ENCODE measurements at places on chromosomes 1 and 21. TPM values are rescaled to one million over a fixed set of nuclear protein-coding genes. Genes with fewer than 3 reads are reported as not detected.

GRCh38 chr1:191508239-191508638 lies 650.0 kb upstream of the RGS18 start:
- DNase-seq: no peak

DNA sequence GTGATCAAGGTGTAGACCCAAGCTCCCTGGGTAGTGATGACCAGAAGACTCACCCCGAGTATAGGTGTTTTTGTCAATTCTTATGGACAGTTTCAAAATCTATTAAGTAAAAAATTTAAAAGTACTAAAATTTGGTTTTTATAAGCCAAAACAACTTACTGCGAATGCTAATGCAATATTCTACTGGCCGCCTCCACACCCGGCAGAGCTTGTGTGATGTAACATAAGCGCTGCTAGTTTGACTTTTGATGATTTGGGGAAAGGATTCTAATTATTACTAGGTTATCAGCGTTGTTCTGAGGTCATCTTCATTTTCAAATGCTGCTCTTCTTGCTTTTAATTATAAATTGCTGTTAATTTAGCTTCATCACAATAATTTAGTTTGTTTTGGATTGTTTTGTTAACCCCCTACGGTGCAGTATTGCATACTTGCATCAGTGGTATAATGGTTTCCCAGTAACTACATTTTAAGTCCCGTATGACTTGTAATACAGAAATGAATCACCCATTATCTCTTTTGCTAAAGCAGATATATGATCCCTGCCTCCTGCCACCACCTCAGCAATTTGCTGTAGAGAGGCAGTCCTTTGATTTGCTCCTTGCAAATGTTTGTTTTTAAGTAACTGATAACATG lies 178.0 kb downstream of the SDCCAG8 start:
- no peak for DNase-seq

DNA sequence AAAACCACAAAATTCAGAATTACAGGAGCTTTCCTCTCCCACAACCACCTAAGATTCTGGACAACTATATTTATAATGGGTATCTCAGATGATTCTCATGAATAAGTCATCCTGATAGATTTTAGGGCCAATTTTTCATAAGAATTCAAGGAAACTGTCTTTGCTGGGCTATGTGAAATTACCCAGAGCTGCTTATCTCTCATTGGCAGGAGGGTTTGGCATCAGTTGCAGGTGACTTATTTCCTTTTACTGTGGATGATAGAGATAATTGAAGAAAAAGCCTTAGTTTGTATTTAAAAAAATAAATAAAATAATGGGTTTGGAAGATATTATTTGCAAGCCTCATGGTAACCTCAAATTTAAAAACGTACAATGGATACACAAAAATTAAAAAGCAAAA lies 38.2 kb upstream of the WDR26 start:
- DNase-seq: no peak

GRCh38 chr1:48943826-48944225 lies 167.1 kb upstream of the BEND5 start:
- no peak for DNase-seq

DNA sequence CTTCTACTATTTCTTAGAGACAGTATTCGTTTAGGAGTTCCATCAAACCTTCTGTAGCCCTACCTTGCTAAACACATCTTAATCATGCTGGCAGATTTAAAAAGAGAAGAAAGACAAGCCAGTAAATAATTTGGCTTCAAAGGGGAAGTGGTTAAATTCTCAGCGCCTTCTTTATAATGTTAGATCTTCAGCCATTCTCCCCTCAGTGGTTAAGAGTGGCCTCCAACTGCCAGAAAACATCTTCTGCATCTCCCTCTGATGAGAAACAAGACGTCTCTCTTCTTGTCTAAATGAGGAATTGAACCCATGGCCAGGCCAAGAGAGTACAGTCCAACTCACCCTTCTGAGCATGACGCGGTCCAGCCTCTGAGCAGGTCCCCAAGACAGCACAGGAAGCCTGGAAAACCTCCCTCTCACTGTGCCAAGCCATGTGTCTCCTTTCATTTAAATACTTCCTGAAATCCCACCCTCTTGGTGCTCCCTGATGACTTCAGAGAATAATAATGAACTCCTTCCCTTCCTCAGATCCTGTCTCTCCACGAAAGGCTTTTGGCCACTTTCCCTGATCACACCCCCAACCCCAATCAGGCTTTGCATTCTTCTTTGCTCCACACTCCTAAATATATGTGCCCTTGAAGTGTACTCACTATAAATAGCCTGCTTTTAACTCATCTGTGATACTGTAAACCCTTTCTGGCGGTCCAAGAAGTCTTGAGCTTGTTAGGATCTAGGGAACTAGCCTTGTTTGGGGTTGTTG lies 16.4 kb upstream of the LRRC52 start:
- no peak for DNase-seq

- peak; percentile 68 for DNase-seq
These were observed 56.2 kb upstream of the RASAL2 start for GRCh38 chr1:178037510-178038253.

GRCh38 chr1:172002725-172003345 lies 161.5 kb downstream of the DNM3 start:
- peak; percentile 20 for DNase-seq

- no peak for DNase-seq
These were observed 271.6 kb downstream of the TRABD2B start for GRCh38 chr1:47725511-47725991.

GRCh38 chr1:237141502-237141901 lies 99.5 kb downstream of the RYR2 start:
- no peak for DNase-seq

DNA sequence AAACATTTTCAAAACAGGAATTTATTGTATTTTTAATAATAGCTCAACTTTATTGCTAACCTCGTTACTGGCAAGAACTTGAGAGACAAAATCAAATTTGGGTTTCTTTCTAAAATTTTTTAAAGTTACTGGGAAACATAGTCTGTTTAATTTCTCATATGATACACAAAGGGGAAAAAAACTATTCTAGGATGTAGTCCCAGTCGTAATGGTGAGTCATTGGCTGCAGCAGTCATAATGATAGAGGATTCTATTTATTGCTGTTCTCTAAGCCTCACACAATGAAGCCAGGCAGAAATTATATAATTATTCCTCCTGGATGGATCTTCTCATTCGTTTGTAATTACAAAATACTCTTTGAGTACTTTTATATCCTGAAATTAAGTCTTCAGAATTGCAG lies 326.5 kb upstream of the SGIP1 start:
- no peak for DNase-seq

DNA sequence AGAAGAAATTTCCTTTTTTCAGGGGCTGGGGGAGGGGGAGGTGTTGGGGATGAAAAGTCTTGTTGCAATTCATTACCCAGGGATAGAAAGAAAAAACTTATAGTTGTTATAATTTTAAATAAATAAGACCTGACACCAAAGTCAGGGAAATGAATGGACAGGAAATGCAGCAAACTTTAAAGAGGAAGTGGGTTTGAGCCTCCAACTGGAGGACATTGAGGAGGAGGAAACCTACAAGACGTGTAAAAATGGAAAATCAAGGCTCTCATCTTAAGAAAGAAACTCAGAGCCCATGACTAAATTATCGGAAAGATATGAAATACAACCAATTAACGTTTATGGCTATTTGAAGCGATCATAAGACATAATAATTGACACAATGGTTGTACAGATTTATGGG lies 54.4 kb downstream of the NIBAN1 start:
- DNase-seq: no peak

DNA sequence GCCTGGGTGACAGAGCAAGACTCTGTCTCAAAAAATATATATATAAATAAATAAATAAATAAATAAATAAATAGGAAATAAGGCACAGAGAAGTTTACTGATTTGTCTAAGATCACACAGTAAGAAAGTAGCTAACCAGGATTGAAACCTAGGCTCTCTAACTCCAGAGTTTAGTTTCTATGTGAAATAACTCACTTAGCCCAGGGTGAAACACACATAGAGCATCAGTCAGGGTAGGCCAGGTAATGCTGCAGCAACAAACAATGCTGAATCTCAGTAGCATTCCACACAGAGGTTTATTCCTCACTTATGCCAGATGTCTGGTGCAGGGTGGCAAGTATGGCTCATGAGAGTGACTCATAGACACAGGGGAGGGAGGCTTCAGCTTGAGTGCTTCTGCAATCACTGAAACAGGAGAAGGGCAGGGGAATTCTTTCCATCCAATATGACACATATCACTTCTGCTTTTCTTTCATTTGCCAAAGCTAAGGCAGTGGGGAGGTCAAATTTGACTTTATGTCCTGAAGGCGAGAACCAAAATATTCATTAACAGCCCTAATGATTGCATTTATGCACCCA lies 37.1 kb upstream of the KANK4 start:
- DNase-seq: no peak

- DNase-seq: no peak
These were observed 10.1 kb downstream of the AGMAT start for GRCh38 chr1:15574741-15575140.

- DNase-seq: no peak
These were observed 898 bp upstream of the PTGS2 start for GRCh38 chr1:186681121-186681520.

- no peak for DNase-seq
These were observed 1.3 kb downstream of the NGF start for GRCh38 chr1:115336741-115337140.

GRCh38 chr1:90720145-90720636 lies 3.1 kb upstream of the BARHL2 start:
- DNase-seq: no peak

DNA sequence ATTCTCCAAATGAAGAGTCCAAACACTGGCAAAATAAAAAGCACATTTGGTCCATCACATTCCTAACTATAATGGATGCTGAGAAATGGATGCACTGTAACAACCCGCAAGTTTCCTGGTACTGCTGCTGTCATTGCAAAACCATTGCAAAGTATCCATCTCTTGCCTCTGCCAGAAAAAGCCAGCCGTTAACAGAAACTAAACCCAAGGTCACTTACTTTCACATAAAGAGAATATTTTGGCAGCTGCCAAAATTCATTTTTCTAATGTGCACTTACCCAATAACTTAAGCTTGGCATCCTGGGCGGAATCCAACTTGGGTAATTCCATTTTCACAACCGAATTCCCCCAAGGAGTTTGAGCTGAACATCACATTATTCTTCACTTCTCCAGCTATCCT lies 77.0 kb upstream of the LRRC8D start:
- no peak for DNase-seq

DNA sequence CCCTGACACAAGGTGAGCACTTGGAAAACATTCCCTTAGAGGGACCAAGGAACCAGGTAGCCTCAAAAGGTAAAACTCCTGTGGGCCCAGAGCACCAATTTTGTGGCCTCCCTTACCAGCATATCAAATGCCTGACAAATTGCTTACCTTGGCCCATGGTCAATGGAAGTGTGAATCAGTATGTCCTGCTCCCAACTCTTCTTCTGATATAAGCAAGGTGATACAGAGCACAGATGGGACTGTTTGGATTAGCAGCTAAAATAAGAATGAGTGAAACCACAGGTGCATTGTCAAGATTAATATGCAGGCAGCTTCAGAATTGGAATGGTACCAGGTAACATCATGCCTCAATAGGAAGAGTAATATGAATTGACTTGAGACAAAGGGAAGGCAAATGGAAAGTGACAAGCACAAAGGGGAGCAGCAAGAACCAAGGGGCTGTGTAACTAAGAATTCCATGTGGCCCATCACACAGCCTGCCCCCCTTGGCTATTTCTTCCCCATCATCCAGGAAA lies 156.8 kb upstream of the KCND3 start:
- no peak for DNase-seq

DNA sequence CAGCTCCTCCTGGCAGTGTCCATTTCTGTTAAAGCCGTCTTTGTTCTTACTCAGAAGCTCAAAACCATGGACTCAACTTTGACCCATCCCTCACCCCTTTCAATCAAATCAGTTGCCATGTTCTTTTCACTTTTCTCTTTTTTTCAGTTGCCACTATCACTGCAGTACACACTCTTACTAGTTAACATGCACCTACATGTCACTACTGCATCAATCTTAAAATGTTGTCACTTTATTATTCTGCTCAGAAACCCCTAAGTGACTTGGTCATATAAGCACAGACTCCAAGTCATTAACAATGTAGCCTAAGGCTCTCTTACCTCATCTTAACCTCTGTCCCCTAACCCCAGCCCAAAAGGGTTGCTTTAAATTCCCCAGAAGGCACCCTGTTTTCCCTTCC lies 9.0 kb downstream of the ZNF697 start:
- DNase-seq: no peak

DNA sequence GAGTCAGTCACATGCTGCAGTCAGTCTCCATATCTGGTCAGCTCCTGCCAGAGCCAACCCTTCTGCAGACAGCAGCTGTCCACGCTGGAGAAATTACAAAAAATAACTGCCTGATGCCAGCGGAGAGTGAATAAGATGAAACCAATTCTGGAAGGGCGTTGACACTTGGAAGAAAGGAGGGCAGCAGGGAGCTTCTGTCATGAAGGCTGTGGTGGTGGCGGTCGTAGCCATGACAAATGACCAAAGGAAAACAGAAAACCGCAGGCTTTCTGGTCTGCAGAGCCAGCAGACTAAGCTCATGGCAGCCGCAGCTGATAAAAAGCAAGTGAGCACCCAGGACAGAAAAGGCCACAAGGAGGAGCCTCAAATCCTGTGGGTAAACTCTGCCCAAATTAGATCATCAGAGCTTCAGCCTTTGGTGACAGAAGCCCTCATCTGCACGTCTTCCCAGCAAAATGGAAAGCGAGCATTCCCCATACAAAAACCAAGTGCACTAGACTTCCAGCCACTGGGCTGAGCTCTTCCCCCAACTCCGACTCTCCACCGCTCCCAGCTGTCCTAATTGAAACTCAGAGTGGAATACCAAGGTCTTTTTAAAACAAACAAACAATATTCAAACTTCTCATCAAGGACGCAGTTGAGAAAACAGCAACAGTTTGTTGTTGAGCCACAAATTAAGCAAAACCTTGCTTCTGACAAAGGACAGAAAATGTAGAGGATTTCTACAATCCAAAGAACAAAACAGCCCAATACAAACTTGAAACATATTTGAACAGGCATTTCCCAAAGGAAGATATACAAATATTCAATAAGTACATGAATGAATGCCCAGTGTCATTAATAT lies 28.7 kb downstream of the RSPH1 start:
- DNase-seq: no peak

GRCh38 chr1:234545517-234546386 lies 64.2 kb downstream of the IRF2BP2 start:
- no peak for DNase-seq

OR2W3 gene
- 0.96 TPM for total RNA-seq

S100A16 gene
- 7.1 TPM for total RNA-seq

NUAK2 gene
- total RNA-seq: 14.7 TPM

NUF2 gene
- total RNA-seq: 48.4 TPM

LY9 gene
- not detected for total RNA-seq

LYPD8 gene
- total RNA-seq: not detected
